ENCODE measurements at places on chromosomes 6 and 20.

DNA sequence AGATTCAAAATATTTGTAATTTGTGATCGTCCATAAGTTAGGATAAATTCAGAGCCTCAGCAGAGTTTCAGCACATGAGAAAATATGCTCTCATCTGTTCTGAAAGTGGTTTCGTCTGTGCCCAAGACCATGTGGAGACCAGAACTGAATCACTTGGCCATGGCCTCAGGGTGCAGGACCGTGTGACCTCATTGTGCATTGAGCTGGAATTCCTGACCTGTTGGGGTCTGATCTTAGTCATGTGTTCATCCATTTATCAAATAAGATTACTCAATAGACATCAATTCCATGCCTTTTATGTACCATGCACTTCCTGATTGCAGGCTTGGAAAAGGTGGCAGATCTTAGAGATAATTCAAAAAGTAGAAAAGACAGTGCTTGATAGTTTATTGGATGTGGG is 680.5 kb downstream of the QKI start:
- no peak for DNase-seq

GRCh38 chr6:144895313-144896278 is 610.5 kb downstream of the UTRN start:
- DNase-seq = no peak

- no peak for DNase-seq
Observed at GRCh38 chr20:2794866-2795447, 5.5 kb downstream of the CPXM1 start.

- DNase-seq = no peak
Observed at GRCh38 chr6:23174781-23175361, 605.5 kb downstream of the HDGFL1 start.

GRCh38 chr6:166556336-166556735 is 30.1 kb downstream of the RAMACL start:
- no peak for DNase-seq

- no peak for DNase-seq
Observed at GRCh38 chr6:35090734-35091133, 50.4 kb downstream of the TCP11 start.

DNA sequence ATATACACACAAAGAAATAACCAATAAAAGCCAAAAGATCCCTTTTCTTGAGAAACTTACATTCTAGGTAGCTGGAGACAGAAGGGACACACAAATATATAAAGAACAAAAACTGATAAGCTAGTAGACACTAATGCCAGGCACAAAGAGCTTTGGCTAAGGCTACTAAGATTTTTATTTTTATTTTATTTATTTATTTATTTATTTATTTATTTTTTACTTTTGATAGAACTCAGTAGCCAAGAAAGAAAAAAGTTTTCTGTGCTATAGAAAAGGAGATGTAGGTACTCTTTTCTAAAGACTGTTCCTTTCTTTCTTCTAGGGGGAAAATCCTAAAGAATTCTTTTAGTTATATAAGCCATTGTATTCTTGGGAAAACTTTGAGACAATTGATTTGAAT is 34.1 kb downstream of the THEMIS start:
- no peak for DNase-seq

- no peak for DNase-seq
Observed at GRCh38 chr6:166259296-166259977, 48.8 kb downstream of the PRR18 start.

DNA sequence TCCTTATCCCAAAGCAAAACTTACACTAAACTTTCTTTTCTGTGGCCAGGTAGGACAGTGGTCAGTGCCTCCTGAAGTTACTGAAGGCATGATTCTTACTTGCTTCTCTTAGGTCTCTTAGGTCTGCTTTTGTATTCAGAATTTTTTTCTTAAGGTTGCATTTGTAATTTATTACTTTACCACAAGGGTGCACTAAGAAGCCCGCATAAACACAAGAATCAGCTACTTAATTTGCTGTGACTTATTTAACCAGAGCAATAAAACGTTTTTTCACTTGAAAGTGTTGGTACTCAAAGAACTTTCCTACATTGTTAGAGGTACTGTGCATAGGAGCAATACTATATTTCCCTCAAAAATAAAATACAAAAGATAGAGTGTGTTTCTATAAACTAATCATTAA is 75.4 kb upstream of the LAMA2 start:
- no peak for DNase-seq

DNA sequence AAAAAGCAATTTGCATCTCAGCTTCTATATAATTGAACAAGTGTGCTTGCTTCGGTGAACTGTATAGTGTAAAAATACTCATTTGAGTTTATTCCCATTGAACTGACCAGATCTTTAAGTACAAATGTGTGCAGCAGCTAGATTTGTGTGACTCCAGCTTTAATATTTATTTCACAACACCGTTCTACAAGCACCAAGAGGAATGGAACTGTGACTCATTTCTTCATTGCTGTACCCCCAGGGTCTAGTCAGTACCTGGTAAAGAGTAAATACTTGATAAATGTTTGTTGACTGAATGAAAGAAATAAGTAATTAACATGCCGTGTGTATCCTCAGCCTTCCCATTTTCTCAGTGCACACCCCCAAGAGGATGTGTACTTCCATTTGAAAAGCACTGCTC is 464.8 kb downstream of the CBLN4 start:
- DNase-seq = no peak

- DNase-seq = no peak
Observed at GRCh38 chr20:10781526-10781925, 107.7 kb upstream of the JAG1 start.

GRCh38 chr6:111260570-111261298 is 173.4 kb downstream of the SLC16A10 start:
- DNase-seq = no peak

DNA sequence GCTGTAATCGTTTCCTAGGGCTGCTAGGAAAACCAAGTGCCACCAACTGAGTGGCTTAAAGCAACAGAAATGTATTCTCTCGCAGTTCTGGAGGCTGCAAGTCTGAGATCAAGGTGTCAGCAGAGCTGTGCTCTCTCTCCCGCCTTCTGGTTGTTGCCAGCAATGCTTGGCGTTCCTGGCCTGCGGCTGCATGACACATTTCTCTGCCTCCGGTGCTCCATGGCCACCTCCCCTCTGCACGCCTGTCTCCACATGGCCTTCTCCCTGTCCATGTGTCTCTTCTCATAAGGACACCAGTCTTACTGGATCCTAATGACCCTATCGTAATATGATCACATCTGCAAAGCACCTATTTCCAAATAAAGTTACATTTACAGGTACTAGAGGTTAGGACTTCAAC is 91.7 kb upstream of the AKAP12 start:
- DNase-seq = no peak

DNA sequence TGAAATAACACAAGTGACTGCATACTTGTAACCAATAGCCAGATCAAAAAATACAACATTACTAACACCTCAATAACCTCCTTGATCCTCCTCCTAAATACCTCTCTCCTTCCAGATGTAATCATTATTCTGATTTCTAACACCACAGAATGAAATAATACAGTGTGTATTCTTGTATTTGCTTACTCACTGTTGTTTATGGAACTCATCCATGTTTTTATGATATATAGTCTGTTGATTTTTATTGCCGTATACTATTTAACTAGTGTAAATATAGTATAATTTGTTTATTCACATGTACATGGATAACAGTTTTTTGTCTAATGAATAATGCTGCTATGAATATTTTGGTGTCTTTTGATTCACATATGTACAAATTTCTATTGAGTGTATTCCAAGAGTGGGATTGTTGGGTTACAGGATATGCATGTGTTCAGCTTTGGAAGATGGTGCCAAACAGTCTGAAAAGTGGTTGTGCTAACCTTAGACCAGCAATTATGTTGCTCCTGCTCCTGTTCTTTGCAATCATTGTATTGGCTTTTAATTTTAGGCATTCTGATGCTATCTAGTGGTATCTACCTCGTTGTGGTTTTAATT is 11.5 kb downstream of the TTK start:
- DNase-seq = no peak

GRCh38 chr6:315921-316752 is 23.9 kb downstream of the DUSP22 start:
- DNase-seq = no peak

DNA sequence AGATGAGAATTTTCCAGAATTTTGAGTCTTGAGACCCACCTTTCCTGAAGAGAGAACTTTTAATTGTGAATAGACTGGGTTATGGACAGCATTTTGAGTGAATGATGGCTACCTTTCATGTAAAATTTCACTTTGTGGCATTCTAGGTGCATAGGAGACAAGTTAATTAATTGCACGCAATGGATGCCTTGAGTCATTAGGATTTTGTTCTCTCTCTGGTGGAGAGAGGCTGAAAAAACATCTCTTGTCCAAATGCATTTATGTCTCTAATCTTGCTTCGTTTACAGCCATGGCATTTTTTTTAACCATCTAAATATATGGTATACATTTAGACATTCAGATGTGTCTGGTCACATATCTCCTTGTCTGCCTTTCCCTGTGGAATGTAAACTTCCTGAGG is 3.1 kb downstream of the RHAG start:
- DNase-seq = no peak

- no peak for DNase-seq
Observed at GRCh38 chr6:73579851-73580246, 59.0 kb upstream of the EEF1A1 start.

DNA sequence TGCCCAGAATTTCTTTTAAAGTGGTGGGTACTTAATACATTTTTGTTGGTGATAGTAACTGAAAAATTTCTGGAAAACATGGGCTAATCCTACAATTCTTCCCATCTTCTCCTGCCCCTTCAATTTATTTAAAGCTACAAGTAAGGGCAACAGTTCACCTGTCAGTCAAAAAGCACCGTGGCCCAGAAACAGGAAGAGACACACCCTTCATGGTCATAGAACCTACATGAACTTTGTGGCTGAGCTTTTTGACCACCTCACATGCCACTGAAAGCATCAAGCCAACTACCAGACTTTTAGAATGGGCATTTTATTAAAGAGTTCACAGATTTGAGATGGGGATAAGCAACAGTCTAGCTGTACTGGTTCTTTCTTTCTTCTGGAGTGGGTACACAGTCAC is 201.1 kb upstream of the CNR1 start:
- DNase-seq = no peak

DNA sequence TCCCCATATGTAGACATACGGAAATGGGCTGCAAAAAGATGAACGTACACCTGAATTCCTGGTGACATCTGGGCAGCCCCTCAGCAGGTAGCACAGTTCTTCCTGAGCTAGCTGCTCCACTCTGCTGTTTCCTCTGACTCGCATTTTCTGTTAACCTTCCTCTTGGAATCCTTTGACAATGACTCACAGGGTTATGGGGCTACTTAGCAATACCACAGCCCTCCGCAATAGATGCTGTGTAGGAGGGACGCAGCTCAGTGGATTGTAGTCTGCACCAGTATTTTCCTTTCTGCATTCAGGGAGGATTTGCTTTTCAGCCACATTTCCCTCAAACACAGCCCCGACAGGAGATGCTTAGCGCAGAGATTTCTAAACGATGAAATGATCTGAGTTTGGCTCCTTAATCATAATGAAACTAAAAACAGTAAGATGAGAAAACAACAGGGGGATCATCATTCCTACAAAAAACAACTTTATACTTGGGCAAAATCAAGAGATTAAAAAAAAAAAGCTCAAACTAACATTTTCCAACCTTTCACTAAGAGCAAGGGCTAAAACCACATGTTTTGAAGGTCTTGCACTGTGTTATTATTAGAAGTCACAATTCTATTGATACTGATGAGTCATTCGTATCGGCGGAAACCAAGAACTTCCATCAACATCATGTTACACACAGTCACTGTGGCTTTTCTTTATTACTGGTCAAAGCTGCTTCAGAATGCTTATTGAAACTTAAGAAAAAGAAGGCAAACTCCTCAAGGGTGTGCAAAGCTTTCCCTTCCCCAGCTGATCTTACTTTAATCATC is 12.2 kb downstream of the BACH2 start:
- peak; percentile 70 for DNase-seq

DNA sequence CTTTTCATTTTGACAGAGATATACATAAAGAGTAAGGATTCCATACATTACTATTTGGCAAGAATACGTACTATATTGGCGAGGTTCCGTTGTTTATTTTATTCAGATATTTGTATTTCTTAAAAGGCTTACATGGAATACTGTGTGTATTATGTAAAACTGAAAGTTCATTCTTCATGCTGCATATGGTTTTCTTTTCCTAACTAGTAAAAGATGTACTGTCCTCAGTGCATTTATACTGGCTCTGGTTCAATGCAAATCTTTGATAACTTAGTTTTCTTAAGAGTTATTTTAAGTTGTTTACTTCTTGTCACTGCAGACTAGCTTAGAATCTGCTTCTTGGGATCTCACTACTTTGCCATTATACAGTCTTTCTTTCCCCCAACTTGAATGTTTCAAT is 42.0 kb downstream of the ADGRB3 start:
- no peak for DNase-seq

DNA sequence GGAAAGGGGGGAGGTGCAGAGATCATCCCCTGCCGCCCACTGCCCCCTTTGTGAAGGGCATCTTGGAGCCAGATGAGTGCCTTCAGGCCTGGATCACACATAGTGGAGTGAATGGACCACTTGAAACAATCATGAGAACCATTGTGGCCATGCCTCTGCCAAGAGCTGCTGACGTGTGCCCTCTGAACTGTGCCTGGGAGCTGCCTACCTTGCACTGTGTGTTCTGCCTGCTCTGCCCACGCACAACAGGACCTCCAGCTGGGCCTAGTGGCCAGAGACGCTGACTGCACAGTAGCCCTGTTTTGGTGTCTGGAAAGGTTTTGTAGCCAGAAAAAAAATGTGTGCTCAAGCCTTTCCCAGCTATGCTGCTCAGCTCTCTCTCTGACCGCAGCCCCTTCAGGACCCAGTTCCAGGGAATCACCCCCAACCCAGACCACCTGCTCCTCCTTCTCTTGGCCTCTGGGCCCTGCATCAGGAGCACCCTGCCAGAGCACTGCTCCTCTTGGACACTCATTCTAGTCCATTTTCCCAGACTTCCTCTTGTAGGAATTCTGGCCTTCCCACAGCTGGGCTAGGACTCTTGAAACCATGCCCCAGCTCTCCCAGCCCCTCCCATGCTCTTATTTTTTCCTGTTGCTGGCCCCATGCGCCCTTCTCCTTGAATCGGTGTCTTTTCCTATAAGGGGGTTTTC is 1.6 kb upstream of the ADIG start:
- DNase-seq = no peak

GRCh38 chr6:169157197-169158148 is 96.2 kb downstream of the THBS2 start:
- peak; percentile 26 for DNase-seq

DNA sequence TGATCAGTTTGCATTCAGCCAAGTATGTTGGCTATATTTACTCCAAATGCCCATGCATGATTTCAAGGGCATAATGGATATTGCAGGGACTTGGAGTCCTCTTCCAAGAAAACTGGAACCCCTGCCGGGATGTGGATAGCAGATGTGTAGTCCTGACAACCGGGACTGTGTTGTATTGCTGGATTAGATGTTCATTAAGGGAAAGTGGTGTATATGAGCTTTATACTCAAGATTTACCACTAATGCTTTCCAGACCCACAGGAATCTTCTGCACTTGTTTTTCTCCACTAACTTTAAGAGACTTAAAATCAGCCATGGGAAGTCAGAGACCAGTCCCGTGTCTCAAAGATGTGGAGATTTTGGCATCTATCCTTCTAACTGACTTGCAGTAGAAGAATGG is 770.9 kb downstream of the HDGFL1 start:
- no peak for DNase-seq

Measured in activated naive CD4-positive, alpha-beta T cell treated with anti-CD3 and anti-CD28 coated beads, Interleukin-2, amount 50 U/mL, for 72 hours (primary cell).